Osteoblast (primary cell): ENCODE measurements at places on chromosomes 4 and X. TPM values are rescaled to one million over a fixed set of nuclear protein-coding genes. Genes with fewer than 3 reads are reported as not detected.

- DNase-seq: no peak
- no peaks in the 10 kb centered on the region for H3K36me3 ChIP-seq
- no peak overlapping the region for H3K4me3 ChIP-seq
- H3K4me1 ChIP-seq: peaks cover 45% of the 10 kb centered on the region
Measured at GRCh38 chrX:65679071-65679540, 11.7 kb downstream of the MSN start.

DNA sequence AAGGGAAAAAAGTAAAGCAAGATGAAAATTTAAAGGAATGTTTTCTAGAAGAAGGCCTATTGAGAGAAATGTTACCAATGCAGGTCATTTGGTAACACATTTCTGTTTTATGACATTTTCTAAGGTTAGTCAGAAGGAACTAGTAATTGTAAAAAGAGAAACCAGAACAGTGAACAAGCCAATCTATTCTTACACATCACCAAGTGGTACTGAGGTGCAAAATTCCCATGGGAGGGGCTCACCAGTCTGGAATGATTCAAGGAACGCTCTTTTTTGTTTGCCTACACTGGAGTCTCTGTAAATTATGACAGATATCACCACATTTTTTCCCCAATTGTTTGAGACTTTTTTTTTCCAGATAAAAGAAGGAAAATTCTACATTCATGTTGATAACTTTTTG is 404.7 kb upstream of the CNKSR2 start:
- peak; percentile 4 for DNase-seq
- no peak overlapping the region for H3K4me3 ChIP-seq
- no peak overlapping the region for H3K27ac ChIP-seq
- no peaks in the 10 kb centered on the region for H3K36me3 ChIP-seq
- H3K27me3 ChIP-seq: no peaks in the 10 kb centered on the region

DNA sequence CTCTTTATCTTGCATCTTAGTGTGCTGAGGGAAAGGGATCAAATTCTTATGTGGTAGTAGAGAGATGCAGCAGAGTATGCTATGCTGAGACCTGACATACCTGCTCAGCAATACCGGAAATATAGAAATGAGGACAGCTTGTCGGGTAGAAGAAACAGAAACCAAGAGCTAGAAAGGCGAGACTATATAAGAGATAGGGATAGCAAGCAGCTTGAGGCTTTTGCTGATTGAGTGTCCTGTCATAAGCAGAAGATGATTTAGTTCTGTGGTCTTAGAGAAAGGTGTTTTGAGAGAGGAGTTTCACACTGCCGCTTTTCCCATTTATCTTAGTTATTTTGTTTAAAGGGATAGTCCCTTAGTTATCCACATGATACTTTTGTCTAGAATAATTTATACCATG is 31.7 kb downstream of the USP9X start:
- peaks cover 5% of the 10 kb centered on the region for H3K36me3 ChIP-seq
- H3K27ac ChIP-seq: no peak overlapping the region
- H3K27me3 ChIP-seq: no peaks in the 10 kb centered on the region
- DNase-seq: no peak
- peak overlapping the region; percentile 9 for H3K4me3 ChIP-seq

The GUCY1B1 gene
- total RNA-seq: 1.1 and 2.9 TPM in 2 replicates

- no peak overlapping the region for H3K27ac ChIP-seq
- H3K4me1 ChIP-seq: no peaks in the 10 kb centered on the region
- no peaks in the 10 kb centered on the region for H3K36me3 ChIP-seq
- H3K27me3 ChIP-seq: no peaks in the 10 kb centered on the region
- DNase-seq: no peak
- no peak overlapping the region for H3K4me3 ChIP-seq
Measured at GRCh38 chrX:113634565-113634964, 793.9 kb upstream of the AMOT start.
